ENCODE measurements at places on chromosomes 7 and 10.

- no peak for DNase-seq
These were observed 252.4 kb downstream of the DIP2C start for GRCh38 chr10:436911-437665.

- DNase-seq = no peak
These were observed 40.6 kb downstream of the MICALL2 start for GRCh38 chr7:1418505-1419309.

GRCh38 chr7:38179776-38180226 lies 1.8 kb downstream of the STARD3NL start:
- no peak for DNase-seq

DNA sequence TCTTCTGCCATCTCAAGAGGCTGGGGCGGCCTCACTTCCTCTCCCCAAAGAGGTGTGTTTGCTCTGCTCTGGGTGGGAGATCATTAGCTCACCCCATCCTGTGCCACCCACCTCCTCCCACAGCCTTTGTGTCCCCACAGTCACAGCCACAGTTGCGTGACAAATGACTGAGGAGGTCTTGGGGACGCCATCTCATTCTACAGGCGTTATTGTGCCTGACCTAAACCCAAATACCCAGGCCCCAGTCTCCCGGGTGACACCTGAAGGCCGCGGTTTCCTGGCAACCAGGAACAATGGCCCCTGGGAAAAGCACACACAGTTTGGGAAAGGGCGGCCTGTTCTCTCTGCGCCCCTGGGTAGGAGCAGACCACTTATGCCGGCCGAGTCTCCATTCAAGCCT lies 51.6 kb downstream of the SLIT1 start:
- no peak for DNase-seq

DNA sequence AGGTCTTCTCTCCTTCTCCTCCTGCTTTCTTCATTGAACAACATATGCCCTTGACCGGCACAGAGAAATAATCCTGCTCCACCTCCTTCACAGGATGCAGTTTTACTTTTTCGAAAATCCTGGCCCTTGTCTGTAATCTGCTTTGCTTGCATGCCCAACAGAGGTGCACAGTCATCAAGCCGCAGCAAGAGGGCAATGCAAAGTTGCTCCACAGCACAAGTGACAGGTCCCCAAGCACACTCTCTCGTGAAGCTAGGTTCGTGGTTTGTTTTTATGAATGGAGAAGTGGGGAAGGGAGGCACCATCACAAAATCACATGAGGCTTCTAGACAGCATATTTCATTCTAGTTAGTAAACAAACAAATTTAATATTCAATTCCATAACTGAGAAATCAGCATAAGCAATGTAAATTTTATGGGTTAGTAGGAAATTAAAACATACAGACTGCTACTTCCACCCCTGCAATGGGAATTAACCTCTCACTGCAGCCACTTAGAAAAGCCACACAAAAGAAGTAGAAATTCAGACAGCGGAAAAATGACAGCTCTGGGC lies 178.8 kb downstream of the TPK1 start:
- no peak for DNase-seq

DNA sequence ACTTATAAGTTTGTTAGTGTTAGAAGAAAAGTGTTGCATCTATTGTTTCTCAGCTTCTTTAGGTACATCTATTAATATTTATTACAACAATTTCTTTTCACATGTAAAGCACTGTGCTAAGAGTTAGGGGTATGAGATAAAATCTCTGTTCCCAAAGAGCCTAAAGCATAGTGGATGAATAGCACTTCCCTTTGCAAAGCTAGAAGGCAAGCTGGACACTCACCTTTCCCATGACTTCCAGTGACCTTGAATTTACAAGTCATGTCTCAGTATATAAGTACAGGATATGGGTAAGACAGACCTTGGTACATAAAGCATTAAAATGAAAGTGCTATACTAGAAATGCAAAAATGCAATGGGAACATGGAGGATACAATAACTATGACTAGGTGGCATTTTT lies 8.7 kb downstream of the CNNM1 start:
- DNase-seq = no peak

DNA sequence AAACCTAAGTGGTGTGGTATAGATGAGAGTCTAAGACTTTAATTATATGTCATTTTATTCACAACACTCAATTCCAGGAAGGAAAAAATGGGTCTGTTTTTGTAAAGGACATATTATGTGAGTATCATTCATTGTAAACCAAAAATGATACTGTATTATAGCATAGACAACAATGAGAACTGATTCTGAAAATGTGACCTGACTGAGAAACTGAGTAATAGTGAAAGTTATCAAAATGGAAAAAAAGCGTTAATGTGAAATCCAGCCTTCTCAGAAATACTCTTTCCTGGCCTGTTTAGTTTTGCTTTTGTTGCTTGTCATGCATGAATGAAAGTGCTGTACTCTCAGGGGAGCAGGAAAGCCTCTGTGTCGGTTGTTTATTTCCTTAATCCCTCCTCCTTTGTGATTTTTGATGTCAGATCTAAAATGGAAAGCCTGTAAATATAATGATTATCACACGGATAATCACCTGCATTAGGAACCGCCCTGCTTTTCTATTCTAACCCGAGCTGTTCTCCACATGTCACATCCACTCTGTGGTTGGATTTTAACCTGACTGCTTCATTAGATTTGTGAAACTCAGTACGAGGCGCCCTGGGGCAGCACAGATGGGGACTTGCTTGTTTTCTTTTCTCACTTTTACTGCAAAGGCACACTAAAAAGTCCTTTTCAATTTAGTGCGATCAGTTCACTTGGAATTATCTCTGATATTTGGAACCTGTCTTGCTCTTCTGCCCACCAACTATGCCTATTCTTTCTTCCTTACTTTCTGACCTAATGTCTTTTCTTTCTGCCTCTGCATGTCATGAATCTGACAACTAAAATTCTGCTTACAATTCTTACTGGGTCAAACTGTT lies 240.9 kb upstream of the KAT6B start:
- peak; percentile 49 for DNase-seq

DNA sequence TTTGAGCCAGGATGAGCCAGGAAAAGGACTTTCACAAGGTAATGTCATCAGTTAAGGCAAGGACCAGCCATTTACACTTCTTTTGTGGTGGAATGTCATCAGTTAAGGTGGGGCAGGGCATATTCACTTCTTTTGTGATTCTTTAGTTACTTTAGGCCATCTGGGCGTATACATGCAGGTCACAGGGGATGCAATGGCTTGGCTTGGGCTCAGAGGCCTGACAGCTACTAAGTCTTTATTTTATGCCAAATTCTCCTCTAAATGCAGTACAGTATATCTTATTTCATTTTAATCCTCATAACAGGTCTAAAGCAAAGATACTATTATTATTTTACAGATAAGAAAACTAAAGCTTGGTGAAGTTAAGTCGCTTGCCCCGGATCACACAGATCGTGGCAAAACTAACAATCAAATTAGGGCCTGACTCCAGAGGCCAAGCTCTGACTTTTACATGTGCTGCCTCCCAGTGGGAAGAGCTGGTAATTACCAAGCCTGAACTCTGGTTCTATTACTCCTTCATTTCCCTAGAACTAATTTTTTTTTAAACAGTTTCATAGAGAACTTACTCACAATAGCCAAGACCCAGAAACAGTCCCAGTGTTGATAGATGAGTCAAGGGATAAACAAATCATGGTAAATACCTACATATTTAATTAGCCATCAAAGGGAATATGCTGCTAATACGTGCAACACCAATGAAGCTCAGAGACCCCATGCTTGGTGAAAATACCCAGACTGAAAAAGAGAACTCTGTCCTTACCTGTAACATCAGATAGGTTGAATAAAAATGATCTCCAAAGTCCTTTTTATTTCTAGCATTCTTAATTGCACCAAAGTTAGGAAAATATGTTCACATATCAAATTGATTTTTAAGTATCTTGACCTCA lies 35.4 kb downstream of the C7orf25 start:
- DNase-seq = no peak

DNA sequence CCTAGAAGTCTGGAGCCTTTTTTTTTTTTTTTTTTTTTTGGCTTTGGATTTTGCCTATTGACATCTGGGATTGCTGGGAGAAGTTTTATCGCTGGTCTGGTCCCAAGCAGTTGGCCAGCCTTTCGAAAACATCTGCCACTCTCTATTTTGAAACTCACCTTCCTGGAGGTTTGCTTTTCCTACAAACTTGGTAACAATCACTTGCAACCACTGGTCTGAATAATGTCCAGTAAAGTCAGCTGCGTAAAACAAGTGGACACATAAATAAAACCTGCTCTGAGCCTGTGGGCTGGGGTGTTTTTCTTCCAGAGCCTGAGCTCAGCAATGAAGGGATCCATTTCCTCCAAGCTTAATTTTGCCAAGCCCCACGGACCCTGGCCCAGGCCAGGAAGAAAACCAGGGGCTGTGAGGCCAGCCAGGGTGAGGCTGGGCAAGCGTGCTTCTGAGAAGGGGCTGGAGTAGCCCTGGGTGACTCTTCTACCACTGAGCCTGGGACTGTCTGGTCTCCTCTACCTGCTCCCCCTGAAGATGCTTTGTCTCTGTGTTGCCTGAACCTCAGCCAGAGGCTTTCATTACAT lies 202.2 kb downstream of the GFRA1 start:
- DNase-seq = no peak

GRCh38 chr7:73701357-73701995 lies 18.0 kb downstream of the STX1A start:
- no peak for DNase-seq

DNA sequence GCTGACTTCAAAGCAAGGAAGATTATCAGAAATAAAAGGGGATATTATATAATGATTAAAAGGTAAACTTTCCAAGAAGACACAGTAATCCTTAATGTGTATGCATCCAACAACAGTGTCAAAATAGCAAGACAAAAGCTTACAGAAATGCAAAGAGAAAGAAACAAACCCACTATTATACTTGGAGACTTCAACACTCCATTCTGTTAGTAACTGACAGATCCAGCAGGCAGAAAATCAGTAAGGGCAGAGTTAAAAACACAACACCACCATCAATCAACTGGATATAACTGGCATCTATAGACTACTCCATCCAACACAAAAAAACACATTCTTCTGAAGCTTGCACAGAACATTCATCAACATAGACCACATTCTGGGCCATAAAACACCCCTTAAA lies 103.8 kb downstream of the OR13A1 start:
- no peak for DNase-seq

DNA sequence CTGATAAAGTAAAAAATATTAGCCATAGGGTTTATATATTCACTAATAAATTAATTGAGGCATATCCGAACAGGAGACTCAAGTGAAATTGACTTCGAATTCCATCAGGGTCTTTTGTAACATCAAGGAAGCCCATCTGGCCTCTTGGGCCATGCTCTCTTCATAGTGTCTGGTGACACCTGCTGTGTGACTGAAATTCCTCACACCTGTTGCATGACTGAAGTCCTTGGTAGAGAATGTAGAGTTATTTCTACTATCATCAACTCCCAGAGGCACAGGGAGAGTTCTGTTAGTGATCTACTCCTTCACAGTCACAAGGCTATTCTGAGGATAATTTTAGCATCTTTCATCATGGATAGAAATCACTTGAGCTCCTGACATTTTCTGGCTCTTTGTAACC lies 138.3 kb upstream of the LSM8 start:
- DNase-seq = no peak

- DNase-seq = no peak
These were observed 6.6 kb upstream of the PDLIM1 start for GRCh38 chr10:95297402-95297801.

Measured in DMS79 (cell line).